ENCODE measurements at places on chromosomes 11 and 22. TPM values are rescaled to one million over a fixed set of nuclear protein-coding genes. Genes with fewer than 3 reads are reported as not detected.

The MIAT gene
- 0.17 TPM for total RNA-seq

The IRAG1 gene
- 0.59 TPM for total RNA-seq

The ARHGEF17 gene
- 33.1 TPM for total RNA-seq

The SF1 gene
- 187 TPM for total RNA-seq

The OR51B5 gene
- not detected for total RNA-seq

The OR5P2 gene
- total RNA-seq: not detected

The OR51E2 gene
- total RNA-seq: not detected

The COA4 gene
- 141 TPM for total RNA-seq

The CRYBB2 gene
- not detected for total RNA-seq

The OR52H1 gene
- not detected for total RNA-seq

The TMEM41B gene
- total RNA-seq: 31.4 TPM

The APOA1 gene
- not detected for total RNA-seq

Measured in bronchus fibroblast of lung (primary cell).